ENCODE measurements at places on chromosomes 12 and 14.

DNA sequence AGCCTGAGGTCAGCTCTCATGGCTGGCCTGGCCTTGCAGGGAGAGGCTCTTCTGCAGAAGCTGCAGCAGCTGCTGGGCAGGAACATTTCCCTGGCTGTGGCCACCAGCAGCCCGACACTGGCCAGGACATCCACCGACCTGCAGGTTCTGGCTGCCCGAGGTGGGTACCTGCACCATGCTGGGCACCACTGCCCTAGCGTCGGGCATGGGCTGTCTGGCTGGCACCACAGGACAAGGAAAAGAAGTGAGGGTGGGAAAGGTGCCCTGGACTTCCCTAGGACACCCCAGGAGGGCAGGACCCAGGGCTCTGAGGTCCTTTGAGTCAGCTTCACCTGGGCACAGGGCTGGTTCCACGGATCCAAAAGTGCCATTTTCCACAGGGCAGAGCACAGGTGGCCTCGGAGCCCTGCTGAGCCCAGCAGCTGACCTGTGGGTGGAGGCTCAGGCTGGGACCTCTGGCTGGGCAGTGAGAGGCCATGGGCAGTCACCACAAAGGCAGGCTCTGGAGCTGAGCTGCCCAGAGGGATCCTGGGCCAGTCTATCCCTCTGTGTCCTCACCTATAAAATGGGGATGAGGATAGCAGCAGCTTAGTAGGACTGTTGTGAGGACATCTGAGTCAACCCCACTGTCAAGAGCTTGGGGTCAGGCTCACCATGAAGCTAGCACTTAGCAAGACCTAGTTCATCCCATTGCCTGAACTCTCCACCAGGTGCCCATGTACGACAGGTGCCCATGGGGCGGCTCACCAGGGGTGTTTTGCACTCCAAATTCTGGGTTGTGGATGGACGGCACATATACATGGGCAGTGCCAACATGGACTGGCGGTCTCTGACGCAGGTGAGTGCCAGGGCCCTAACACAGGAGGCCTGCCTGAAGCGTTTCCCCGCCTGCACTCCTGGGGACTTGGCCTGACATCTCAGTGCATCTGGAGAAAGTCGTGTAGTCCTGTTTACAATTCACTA is 4.9 kb downstream of the PLD4 start:
- DNase-seq: no peak

- DNase-seq: no peak
Measured at GRCh38 chr12:6396031-6396430, 12.1 kb downstream of the LTBR start.

DNA sequence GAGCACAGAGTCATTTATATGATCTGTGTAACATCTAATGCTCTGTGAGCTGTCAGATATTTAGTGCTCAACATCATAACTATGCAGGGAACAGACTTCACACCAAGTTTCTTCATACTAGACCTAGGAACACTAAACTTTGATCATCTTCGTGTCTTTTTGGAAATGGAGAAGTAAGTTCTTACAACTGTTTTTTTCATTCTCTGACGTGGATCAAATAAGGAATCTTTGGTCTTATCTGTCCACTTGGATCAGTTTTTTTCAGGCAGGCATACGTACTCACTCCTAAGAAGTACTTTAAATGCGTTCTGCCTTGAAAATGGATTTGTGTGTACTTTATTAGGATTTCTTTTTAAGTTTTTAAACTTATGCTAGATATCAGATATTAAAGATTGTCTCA is 191.0 kb downstream of the FBXL14 start:
- no peak for DNase-seq

- no peak for DNase-seq
Measured at GRCh38 chr14:63267171-63267570, 51.6 kb downstream of the GPHB5 start.

All from stimulated activated CD4-positive, alpha-beta T cell treated with anti-CD3 and anti-CD28 coated beads, Interleukin-1b, Interleukin-23, amount 100 ng/mL, for 24 hours (primary cell).